Bronchial epithelial cell (primary cell): ENCODE measurements at places on chromosomes 3 and 15. TPM values are rescaled to one million over a fixed set of nuclear protein-coding genes. Genes with fewer than 3 reads are reported as not detected.

The GPR156 gene
- under 0.01 and 0.13 TPM in 2 replicates for total RNA-seq

The OIP5 gene
- total RNA-seq = 0.26 and 0.38 TPM in 2 replicates

The CP gene
- 0.13 TPM in 1 of 2 replicates, not detected in the other for total RNA-seq

The RAB7A gene
- total RNA-seq = 43.7 and 80.0 TPM in 2 replicates

The TTC21A gene
- 1.1 and 1.8 TPM in 2 replicates for total RNA-seq

The PP2D1 gene
- total RNA-seq = not detected in 2 replicates

The FMN1 gene
- total RNA-seq = 1.6 and 2.2 TPM in 2 replicates

The ZDHHC23 gene
- total RNA-seq = 1.3 TPM in 2 replicates

The DTX3L gene
- 5.0 and 6.4 TPM in 2 replicates for total RNA-seq

The TMEM41A gene
- 14.5 and 19.2 TPM in 2 replicates for total RNA-seq

The MCF2L2 gene
- 0.26 TPM in 2 replicates for total RNA-seq

The TRIM69 gene
- 7.1 and 7.8 TPM in 2 replicates for total RNA-seq

The B2M gene
- total RNA-seq = 681 and 808 TPM in 2 replicates

The ACOX2 gene
- 0.26 TPM in 1 of 2 replicates, not detected in the other for total RNA-seq

The TERC gene
- 118 and 346 TPM in 2 replicates for total RNA-seq

The MUC20 gene
- 1.6 and 6.8 TPM in 2 replicates for total RNA-seq

The PAQR5 gene
- 0.53 and 3.6 TPM in 2 replicates for total RNA-seq

The AMIGO3 gene
- total RNA-seq = not detected in 2 replicates

The CCDC174 gene
- total RNA-seq = 5.8 and 8.7 TPM in 2 replicates

The SAMD7 gene
- total RNA-seq = not detected in 2 replicates

The FGF12 gene
- 0.13 TPM in 1 of 2 replicates, not detected in the other for total RNA-seq

The TTLL13 gene
- total RNA-seq = under 0.01 TPM in 2 replicates

The NR2E3 gene
- total RNA-seq = 0.26 TPM in 1 of 2 replicates, not detected in the other

The ZBED2 gene
- total RNA-seq = 6.3 and 8.2 TPM in 2 replicates

The ADCY5 gene
- not detected in 2 replicates for total RNA-seq

The ISLR2 gene
- not detected in 2 replicates for total RNA-seq

The ERICH6 gene
- total RNA-seq = under 0.01 TPM in 1 of 2 replicates, not detected in the other

The IGSF11 gene
- 0.13 and 1.1 TPM in 2 replicates for total RNA-seq

The GOLGA8O gene
- 0.51 TPM in 1 of 2 replicates, not detected in the other for total RNA-seq

The GABRG3 gene
- not detected in 2 replicates for total RNA-seq

The HDC gene
- not detected in 2 replicates for total RNA-seq

The BFSP2 gene
- total RNA-seq = not detected in 2 replicates

The CYP19A1 gene
- not detected in 2 replicates for total RNA-seq

The CCK gene
- total RNA-seq = 1.1 and 2.7 TPM in 2 replicates

The FBXL22 gene
- total RNA-seq = under 0.01 and 0.38 TPM in 2 replicates

The LEKR1 gene
- total RNA-seq = under 0.01 and 0.64 TPM in 2 replicates

The LAMB2 gene
- total RNA-seq = 174 and 189 TPM in 2 replicates
